ENCODE measurements at places on chromosomes 3 and 15. TPM values are rescaled to one million over a fixed set of nuclear protein-coding genes. Genes with fewer than 3 reads are reported as not detected.

TMC3 gene
- total RNA-seq: 0.64 TPM

COLQ gene
- not detected for total RNA-seq

CCRL2 gene
- total RNA-seq: 2.6 TPM

CDHR4 gene
- total RNA-seq: not detected

DNA sequence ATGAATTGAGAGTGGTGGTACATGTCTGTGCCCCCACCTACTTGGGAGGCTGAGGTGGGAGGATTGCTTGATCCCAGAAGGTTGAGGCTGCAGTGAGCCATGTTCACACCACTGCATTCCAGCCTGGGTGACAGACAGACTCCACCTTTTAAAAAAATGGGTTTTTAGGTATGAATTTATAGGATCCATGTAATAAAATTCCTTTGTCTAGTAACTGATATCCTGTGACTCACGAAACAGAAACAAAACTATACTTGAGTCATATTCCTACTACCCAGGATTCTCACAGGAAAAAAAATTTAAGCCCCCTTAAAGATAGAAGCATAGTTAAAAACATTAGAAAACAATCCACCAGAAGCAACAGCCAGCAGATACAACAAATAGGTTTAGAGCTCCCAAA lies 10.0 kb upstream of the CRTC3 start:
- no peak for DNase-seq

DNA sequence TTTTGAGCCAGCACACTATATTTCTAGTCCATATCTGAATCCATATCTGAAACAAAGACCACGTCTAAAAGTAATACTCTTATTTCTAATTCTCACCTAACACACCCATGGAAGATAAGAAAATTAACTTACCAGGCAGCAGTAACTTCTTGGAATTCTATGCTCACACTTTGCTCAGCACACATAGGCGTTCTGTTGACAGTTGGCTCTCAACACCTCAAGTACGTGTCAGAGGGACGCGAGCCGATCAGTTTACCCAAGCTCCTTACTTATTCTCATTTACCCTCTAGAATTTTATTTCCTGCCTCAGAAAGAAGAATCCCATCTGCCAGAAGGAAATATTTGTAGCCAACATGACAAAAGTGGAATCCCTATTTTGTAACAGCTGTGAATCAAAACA lies 911.9 kb downstream of the FHIT start:
- no peak for DNase-seq

DNA sequence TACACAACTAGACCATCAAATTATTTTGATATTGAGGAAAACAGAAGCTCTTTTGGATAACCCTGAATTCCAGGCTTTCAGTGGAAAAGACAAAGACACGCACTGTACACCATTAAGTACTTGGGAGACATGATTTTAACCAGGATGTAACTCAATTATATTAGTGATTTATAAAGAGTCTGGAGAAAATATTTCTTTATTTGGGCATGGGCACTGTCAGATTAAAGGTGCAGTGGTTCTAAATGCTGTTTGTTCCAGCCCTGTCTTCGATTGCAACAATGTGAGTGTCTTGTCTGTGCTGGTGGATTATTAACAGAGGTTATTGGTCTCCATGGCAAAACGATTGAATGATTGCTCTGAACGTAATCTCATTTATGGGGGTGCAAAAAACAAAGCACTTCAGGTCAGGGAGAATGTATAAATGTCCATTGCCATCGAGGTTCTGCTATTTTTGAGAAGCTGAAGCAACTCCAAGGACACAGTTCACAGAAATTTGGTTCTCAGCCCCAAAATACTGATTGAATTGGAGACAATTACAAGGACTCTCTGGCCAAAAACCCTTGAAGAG lies at the start of gene TM4SF4:
TSS of gene TM4SF4 (plus strand) at position 448 of the 568 bp plus-strand sequence. CDS start 181 bp downstream, outside the sequence.
- no peak for DNase-seq

DNA sequence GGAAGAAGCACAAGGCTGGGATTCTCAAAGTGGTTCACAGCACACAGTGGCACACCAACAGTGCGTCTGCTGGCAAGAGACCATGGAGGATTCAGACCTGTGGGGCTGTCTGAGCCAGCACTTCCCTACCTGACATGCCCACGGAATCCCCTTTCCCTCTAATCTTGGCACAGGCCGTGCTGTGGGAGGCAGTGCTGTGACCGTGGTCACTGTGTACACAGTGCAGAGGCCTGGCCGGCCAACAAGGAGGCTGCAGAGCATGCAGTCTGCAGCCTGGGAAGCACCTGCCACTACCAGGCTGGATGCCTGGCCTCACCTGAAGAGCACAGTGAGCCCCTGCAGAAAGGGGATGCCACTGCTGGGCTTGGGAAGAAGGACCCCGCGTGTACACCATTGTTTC lies 301.0 kb upstream of the LYSMD4 start:
- no peak for DNase-seq

GRCh38 chr3:134066651-134067530 lies 37.2 kb upstream of the SLCO2A1 start:
- no peak for DNase-seq

- peak; percentile 78 for DNase-seq
These were observed 268.7 kb downstream of the XXYLT1 start for GRCh38 chr3:195001961-195002861.

- no peak for DNase-seq
These were observed 66.8 kb downstream of the IQSEC1 start for GRCh38 chr3:13006216-13006990.

- peak; percentile 63 for DNase-seq
These were observed 99.4 kb downstream of the RPL39L start for GRCh38 chr3:187039723-187040414.

DNA sequence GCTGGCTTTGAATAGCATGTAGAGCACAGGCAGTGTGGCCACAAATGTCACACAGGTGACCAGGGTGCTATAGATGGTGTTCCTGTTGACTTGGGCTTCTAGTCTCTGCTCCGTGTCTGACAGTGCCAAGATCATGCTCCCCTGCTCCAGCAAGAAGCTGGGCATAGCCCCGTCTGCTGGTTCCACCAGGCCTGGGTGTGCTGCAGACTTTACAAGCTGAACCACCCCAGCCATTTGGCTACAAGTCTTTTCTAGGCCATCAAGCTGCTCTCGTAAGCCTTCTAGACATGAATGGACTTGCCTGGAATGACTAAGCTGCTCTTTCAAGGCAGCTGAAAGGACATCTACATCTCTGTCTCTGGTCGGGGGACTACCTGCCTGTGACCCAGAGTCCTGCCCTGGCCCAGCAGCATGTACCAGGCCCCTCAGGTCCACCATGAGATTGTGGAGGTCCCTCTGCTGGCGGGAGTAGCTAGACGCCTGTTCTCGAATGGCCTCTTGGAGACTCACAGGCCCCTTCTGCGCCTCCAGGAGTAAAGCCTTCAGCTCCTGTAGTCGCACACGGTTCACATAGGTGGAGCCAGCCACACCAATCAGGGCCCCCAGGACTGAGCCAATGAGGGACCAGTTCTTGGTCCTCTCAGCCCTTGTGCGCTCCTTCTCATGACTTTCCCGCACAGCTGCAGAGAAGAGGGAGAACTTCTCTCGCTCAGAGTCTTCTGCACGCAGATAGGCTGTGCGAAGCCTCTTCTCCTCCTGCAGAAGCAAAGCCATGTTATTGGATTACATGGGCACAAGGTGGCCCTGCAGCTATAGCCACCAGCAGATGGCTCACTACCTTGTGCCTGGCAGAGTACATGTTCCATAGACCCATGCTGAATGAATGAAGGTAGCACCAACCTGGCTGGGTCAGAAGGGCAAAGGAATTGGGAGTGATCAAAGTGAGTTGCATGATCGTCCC lies 2.8 kb upstream of the PLXNB1 start:
- DNase-seq: peak; percentile 25

DNA sequence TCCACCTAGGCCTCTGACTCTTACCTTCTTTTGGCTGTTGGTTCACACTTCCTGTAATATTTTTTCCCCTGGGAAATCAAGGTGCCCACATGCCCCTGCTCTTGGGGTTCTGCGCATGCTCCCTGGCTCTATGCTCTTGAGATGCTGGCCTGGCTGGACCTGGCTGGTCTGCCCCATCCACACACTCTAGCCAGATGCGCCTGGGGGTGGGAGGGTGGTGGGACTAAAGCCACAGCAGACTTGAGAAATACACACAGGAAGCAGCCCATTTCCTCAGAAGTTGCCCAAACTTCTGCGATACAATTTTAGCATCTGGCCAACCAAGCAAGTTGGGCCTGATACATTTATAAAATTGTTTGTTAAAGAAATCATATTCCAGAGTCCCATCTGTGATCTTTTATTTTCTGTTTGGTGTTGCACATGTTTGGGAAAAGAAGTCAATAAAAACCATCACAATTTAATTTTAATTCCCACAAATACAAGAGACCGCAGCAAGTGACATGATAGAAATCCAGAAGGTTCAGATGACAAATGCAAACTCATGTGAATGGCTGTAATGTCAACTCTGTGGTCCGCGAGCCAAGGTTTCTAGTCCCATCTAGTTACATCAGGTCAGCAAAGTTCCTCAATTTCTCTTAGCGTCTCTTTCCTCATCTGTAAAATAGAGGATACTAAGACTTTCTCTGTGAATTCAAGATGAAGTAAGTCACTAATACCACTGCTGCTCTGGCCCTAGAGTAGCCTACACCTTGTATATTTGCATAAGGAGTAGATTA lies 55.9 kb upstream of the MEF2A start:
- no peak for DNase-seq

- no peak for DNase-seq
These were observed 93.3 kb downstream of the RPL39L start for GRCh38 chr3:187046033-187046432.

DNA sequence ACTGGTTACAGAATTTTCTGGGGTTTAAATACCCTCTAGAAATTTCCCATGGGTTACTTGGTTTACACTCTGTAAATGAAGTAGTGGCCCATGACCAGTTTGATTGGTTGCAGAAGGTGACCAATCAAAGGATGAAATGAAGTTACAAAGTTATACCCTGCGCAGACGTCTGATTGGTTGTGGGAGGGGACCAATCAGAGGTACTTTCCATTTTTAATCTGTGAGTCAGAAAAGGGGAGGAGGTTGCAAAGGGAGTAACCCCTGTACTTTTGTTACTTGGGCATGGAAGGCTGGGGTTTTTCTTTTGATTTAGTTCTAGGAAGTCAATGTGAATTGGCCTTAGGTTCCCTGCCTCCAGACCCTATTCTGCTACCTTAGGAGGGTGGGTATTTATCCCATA lies 18.7 kb upstream of the APH1B start:
- no peak for DNase-seq

DNA sequence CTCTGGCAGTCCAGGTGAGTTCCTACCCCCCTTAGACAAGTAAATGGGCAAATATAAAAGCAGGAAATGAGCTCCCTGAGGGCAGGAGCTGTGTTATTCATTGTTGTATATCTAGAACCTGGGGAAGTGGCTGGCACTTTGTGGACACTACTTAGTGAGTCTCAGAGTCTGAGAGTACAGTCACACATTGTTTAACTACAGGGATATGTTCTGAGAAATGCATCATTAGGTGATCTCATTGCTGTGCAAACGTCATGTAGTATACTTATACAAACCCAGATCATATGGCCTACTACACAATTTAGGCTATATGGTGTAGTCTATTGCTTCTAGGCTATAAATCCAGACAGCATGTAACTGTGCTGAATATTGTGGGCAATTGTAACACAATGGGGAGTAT lies 52.4 kb downstream of the DRD3 start:
- DNase-seq: no peak

GRCh38 chr3:114809668-114810413 lies 337.2 kb downstream of the ZBTB20 start:
- DNase-seq: no peak

GRCh38 chr3:12395349-12396012 lies 88.8 kb upstream of the TSEN2 start:
- DNase-seq: no peak

- DNase-seq: no peak
These were observed 181.5 kb upstream of the LMCD1 start for GRCh38 chr3:8319935-8320634.

GRCh38 chr3:61665121-61665520 lies 103.8 kb downstream of the PTPRG start:
- no peak for DNase-seq

- no peak for DNase-seq
These were observed 253.7 kb upstream of the THBS1 start for GRCh38 chr15:39327005-39327730.

DNA sequence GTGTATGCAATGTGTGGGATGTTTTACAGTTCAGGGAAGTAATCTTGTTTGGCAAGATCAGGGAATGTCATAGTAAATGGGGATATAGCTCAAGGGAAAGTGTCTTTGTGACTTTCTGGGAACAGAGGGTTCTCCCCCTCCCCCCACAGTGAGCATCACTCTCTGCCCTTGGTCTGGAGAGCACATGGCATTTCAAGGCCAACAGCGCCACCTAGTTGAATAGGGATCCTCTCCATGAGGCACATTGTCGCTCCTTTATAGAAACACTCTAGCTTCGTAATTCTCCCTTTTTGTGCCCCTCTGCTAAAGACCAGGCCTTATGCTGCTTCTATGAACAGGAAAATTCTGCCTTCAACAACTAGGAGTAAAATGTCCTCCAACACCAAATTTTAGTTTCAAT lies 37.1 kb upstream of the ARNT2 start:
- DNase-seq: no peak

DNA sequence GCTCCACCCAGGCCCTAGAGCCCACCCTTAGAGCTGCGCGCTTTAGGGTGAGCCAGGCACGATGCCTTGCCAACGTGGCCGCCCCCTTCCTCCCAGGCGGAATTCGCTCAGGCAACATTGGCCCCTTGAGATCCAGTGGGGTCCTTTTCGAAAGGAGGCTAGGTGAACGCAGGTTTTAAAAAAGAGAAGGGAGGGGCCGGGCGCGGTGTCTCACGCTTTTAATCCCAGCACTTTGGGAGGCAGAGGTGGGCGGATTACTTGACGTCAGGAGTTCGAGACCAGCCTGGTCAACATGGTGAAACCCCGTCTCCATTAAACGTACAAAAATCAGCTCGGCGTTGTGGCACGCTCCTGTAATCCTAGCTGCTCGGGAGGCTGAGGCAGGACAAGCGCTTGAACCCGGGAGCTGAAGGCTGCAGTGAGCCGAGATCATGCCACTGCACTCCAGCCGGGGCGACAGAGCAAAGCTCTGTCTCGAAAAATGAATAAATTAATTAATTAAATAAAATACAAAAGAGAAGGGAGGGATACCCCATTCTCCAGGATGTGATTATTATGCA lies 984 bp upstream of the RPP25 start:
- peak; percentile 67 for DNase-seq

DNA sequence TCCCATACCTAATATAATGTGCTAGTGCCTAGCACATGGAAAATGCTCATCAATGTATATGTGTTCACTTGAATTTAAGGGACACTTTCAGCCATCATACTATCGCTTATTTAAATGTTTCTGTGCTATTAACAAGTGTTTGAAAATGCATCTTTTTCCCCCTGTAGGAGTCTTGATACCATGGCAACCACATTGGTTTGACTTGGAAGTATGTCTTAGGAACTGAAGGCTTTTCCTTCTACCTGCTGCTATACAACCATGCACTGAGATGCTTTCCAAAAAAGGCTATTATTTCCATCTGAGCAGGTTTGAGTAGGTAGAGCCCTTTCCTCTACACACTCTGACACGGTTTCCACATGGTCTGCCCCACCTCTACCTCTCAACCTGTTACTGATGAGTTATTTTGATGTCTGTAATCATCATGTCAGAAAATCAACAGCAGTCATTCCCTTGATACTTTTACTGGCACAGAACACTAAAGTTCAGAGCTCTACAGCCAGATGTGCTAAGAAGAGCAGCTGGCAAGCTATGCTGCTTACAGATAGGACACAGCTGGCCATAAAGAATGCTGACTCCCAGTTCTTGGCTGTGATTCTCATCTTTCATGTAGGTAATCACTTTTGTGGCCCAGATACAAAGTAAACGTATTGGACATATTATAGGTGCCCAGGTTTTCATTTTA lies 59.3 kb downstream of the RYR3 start:
- no peak for DNase-seq
